Small intestine (tissue), 16 donors: ENCODE measurements at places on chromosomes 2 and 18.

- no peak for DNase-seq
These were observed 106.3 kb downstream of the EPHA4 start for GRCh38 chr2:221465776-221466175.

DNA sequence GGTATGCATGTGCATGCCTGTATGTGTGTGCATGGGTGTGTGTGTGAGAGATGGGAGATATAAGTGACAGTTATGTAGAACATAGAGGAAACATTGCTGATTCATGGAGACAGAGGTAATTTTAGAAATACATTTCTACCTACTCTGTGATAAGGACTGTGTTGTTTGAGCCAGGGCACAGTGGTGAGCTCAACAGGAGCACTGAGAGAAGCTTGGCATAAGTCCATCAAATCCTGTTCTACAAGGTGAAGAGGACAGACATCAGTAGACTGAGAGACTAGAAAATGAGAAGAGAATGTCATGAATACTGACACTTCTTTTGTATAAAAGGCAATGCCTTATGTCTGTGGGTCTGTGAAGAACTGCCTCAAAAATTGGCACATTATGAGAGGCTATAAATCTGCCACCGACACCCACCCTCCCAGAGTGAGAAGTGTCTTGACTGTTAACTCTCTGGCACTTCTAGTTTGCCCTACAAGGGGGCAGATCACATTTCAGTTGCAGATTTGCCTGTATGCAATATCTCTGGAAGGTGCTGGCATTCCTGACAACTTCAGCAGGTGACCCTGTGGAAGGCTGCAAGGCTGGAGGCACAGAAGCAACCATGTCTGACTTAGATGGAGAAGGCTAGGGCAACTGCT lies 962.3 kb upstream of the NRXN1 start:
- DNase-seq, result no peak

DNA sequence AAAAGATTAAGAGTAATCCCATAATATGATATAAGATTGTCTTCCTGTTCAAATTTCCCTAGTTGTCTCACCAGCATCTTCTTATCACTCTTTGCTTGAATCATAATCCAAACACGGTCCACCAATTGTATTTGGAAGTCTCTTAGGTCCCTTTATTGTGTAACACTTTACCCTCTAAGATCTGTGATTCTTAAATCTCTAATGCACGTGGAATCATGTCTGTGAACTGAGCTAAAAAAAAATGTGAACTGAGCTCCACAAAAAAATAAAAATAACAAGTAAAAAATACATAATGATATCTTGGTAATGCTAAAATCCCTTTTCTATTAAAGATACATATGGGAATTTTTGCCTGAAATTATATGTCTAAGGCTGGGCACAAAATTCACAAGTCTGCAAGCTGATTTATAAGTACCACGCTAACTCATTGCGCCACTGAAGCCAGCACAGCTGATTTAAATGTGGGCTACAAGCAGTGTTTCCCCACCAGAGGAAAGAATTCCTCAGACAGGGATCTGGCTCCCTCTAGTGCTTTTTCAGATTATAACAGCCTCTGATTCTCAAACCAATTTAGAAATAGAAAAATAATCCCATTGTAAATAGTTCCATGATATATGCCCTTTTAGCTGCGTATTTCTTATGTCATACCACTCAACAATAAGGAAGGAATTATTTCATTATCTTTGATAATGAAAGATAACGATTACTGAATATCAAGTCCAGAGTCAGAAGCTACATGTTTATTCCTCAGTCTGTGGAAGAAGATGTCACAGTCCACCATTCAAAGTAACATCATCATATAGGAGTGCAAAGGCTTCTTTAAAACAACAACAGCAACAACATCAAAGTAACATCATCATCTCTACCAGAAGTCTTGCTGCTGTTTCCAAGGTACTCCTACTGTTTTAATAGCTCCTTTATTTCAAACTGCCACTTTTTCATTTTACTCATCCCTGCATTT lies 22.9 kb downstream of the RBM43 start:
- peak; percentile 42 for DNase-seq

GRCh38 chr2:55771612-55772011 lies 78.0 kb upstream of the PNPT1 start:
- peak; percentile 39 for DNase-seq

DNA sequence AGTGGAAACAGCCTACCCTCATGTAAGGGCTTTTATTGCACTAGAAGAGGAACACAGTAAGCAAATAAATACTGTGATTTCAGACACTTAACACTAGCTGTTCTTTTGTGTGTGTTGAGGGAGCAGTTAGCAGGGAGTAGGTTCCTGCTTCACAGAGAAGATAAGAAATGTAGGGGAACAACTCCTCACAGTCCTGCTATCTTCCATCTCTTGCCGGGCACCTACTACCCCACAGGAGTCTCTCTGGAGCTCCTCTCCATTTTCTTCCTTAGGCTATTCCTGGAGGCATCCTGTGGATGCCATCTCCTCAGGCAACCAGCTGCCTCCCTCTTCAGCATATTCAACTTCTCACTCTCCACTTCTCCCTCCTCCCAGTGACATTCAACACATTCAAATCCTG lies 145.0 kb downstream of the SRBD1 start:
- DNase-seq, result no peak

- no peak for DNase-seq
These were observed 61.4 kb downstream of the QPCT start for GRCh38 chr2:37405781-37406180.

- DNase-seq, result no peak
These were observed 176.5 kb downstream of the RBM43 start for GRCh38 chr2:151085181-151085611.

GRCh38 chr2:123826729-123827271 lies 198.3 kb upstream of the CNTNAP5 start:
- no peak for DNase-seq

GRCh38 chr2:106516864-106517263 lies 29.7 kb downstream of the CD8B2 start:
- DNase-seq, result no peak

DNA sequence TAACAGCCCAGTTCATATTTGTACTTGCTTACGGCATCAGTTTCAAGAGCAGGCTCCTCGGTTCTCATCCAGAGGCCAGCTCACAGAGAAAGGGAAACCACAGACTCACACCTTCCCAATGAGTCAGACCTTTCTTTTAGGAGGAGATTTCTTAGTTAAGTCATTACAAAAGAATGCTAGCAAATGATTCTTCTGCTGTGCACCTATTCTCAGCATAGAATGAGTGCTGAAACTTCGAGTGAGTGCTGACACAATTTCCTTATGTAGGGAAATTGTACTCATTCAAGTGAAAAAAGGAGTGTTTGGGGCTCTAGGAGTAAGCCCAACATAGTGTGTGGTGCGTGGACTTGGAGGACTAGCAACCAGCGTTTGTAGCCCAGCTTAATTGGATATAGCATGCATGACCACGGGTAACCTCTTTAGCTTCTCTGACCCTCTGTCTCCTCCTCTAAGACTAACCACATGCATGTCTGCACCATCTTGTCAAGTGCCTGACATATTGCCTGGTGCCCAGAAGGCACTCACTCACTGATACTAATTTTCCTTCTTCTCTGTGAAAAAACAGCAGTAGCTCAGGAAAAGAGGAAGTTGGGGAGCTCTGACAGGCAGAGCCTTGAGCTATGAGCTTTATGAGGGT lies 87.0 kb downstream of the ALPK2 start:
- peak; percentile 54 for DNase-seq

DNA sequence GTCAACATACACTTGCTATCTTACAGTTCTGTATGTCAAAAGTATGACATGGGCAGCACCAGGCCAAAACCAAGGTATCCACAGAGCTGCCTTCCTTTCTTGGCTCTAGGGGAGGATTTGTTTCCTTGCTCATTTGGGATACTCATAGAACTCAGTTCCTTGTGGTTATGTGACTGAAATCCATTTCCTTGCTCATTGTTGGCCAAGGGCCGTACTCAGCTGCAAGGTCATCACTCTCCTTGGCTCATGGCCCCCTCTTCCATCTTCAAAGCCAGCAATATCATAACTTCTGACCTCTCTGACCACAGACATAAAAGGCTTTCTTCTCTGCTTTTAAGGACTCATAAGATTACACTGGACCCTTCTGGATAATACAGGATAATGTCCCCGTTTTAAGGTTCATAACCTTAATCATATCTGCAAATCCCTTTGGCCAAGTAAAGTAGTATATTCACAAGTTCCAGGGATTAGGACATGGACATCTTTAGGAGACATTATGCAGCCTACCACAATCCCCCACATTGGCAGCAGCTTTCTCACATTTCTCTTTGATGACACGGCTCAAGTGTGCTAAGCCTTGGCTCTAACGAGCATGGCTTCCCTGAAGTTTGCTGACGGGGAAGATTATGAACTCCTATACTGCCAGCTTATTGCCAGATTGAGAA lies 20.9 kb downstream of the TMEM237 start:
- no peak for DNase-seq

DNA sequence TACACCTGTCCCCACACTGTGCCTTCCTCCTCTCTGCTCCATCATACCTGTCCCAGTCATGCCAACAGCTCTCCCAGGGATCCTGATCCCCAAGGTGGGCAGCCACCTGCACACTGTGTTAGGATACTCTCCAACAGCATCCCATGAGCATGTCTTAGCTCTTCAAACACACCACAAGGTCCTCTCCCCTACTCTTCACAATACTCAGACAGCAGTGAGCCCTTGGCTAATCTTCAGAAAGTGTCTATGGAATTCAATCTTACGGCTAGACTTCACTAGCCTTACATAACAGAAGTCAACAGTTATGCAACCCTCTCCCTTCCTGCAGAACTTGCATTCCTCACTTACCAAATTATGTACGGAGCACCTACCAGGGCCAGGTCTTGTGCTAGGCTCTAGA lies 79.9 kb downstream of the MYO5B start:
- peak; percentile 28 for DNase-seq

DNA sequence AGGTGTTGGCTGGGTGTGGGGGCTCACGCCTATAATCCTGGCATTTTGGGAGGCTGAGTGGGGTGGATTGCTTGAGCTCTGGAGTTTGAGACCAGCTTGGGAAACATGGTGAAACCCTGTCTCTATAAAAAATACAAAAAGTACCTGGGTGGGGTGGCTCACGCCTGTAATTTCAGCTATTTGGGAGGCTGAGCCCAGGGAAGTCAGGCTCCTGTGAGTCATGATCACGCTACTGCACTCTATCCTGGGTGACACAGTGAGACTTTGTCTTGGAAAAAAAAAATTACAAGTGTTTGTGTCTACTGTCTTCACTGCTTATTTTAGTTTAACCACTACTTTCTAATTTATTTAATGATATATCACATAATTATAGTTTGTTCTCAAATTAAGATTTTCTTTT lies 62.7 kb upstream of the DOCK10 start:
- DNase-seq, result no peak

GRCh38 chr2:153509133-153509532 lies 30.6 kb upstream of the RPRM start:
- DNase-seq, result no peak

DNA sequence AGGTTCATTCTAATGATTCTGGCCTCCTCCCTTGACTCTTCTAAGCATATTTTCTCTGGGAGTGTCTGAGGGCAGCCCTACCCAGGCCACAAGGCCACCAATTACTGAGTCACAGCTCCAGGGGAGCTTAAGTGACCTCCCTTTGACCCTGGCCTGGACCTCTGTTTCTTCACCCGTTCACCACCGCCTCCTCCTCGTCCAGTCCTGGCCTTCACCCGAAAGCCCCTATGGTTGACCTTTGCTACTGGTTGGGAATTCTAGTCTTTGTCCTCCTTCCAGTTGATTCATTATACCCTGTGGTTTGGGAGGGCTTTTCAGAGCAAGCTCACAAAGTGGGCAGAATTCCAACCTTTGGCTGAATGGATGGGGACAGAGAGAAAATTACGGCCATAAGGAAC lies 72.6 kb downstream of the NRP2 start:
- peak; percentile 88 for DNase-seq

- DNase-seq, result no peak
These were observed 89.6 kb upstream of the SETBP1 start for GRCh38 chr18:44590956-44591670.

GRCh38 chr2:112084689-112085374 lies 29.8 kb downstream of the TMEM87B start:
- DNase-seq, result no peak

- DNase-seq, result no peak
These were observed 7.5 kb downstream of the COPS8 start for GRCh38 chr2:237092920-237093781.

- DNase-seq, result no peak
These were observed 57.3 kb downstream of the POLR1A start for GRCh38 chr2:86048383-86048701.

DNA sequence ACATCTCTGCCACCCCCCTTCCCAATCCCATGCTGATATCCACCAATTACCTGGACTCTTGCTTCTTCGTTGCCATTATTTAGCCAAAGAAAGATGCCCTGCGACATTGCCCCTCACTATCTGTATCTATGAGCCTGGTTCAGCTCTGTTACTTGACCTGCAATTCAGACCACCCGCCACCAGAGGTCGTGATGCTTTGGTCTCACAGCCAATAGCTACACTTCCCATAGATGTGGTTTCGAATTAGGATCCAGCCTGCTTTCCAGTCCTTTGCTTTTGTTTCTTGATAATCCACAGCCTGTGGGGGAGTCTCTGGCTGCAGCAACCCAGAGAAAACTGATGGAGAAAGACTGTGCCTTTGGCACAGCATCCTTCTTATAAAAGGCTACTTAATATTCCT lies 239.4 kb downstream of the KLHL29 start:
- DNase-seq, result no peak

DNA sequence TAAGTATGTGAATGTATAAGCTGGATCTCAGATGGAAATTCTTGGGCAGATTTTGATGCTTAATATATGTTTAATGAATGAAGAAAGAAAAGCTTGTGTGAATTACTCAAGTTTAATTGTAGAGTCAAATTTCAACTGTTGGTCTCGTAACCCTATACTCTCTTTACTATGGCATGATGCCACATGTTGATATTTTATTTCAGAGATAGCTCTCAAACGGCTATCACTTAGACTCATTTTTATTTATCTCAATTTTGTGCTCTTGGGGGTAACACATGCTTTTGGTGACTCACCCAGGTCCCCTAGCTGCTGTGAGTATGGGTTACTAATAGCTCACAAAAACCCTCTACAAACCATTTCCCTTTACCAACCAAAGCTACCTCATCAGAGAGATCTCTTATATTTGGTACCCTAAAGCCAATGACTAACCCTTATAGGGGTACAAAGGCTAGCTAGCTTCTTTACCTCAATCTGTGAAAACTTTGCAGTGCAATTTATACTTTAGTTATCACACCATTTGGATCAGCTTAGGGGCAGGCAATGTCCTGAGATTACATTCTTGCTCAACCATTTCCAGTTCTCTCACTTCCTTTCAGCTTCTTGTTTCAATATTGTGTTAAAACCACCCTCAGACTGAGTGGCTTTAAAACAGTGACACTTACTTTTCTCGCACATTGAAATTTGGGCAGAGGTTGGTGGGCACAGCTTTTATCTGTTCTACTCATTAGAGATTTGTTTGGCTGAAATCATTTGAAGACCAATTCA lies 240.3 kb downstream of the CDH7 start:
- DNase-seq, result no peak

- DNase-seq, result no peak
These were observed 24.4 kb upstream of the DTNB start for GRCh38 chr2:25697559-25698341.

DNA sequence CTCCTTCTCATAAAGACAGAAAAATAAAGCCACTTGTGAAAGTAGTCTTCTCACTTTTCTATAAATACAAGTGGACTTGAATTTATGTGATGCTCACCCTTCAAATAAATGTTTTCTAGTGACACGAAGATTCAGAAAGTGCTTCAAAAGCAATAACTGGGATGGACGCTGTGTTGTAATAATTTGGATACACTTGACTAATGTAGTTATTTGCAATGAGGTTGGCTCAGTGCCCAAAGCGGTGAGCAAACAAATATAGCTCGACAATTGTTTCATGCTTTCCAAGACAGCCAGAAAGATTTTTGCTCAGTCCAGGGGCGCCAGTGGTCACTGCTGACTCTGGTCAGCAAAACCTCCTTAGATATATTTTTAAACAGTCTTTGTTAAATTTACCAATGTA lies 278.6 kb upstream of the KLHL14 start:
- DNase-seq, result no peak
